Substantia nigra (tissue), 51 donors: ENCODE measurements at places on chromosomes 1 and 21.

DNA sequence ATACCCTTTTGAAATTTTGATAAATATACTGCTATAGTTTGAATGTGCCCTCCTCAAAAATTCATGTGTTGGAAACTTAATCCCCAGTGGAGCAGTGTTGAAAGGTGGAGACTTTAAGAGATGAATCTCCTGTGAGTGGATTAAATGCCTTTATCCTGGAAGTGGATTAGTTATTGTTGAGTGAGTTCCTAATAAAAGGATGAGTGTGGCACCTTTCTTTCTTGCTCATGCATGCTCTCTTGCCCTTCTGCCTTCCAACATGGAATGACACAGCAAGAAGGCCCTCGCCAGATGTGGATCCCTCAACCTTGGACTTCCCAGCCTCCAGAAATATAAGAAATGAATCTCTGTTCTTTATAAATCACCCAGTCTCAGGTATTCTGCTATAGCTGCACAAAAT lies 51.8 kb downstream of the CD160 start:
- no peak for DNase-seq

DNA sequence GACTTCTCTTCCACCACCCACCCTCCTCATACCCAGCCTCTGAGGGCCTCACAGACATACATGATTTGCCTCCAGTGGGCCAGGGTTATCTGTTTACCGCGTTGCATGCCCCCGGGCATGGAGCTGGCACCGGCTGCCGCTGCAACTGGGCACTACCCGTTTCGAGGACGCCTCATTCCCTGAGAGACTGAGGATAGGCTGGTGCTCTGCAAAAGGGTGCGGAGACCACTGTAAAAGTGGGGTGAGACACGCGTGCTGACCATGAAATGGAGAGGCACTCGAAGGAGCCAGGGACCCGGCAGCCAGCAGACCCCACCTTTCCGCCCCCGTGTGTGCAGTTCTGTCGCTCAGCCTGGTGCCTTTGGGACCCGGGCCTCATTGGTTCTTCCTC lies 20.6 kb downstream of the TP73 start:
- DNase-seq = no peak

- peak; percentile 73 for DNase-seq
Observed at GRCh38 chr1:110538075-110538474, 19.1 kb upstream of the KCNA10 start.

DNA sequence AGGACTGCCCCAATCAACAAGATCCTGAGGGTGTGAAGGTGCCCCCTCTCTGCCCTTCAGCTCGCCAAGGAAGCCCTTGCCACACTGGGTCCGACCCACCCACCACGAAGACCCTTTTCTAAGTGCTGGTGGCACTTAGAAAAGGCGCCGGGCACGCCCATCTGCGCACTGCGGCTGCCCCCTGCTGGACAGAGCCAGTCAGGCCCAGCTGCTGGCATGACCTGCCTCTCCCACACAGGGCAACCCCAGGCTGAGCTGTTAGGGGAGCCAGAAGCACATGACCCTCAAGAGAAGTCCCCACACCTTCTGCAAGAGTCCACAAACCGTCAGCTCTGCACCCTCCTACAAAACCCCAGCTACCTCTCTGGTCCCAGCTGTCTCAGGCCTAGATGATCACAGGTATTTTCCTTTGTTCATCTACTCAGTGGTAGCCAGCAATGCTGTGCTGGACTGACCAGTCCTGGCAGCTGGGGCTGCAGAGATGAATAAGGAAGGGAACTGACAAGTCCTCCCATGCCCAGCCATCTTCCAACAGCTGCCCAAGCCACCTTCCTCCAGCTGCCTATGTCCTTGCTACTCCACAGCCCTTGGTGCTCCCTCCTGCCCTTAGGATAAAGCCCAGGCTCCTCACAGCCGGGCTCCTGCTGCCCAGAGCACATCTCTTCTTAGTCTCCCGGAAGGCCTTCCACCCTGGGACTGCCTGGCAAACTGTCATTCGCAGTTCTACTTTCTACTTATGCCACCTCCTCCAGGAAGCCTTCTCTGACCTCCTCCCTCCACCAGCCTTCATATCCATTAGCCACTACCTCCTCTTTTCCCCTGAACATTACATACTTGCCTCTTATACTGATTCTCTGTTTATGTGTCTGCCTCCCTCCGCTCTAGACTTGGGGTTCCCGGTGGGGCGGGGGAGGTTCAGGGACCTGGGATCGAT lies 39.8 kb upstream of the ZC3H12A start:
- peak; percentile 15 for DNase-seq

DNA sequence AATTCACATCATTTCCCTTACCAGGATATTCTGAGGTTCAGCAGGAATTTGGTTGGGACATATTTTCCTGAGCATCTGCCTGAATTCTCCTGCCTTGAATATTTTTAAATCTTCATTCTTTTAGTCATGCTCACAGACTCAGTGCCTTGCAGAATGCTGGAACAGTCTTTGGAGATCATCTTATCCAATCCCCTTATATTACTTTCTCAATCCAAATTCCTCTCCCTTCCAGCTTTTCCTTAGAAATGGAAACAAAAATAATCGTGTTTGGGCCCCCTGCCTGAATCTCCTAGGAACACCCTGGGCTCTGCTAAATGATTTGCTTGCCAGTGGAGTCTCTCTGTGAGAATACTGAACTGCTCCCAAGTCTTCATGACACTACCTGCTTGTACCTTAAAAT lies 38.4 kb downstream of the LHX8 start:
- DNase-seq = no peak
